ENCODE measurements at places on chromosomes 16 and 17. TPM values are rescaled to one million over a fixed set of nuclear protein-coding genes. Genes with fewer than 3 reads are reported as not detected.

Gene KRTAP3-2
- total RNA-seq, result 0.36 TPM

Gene SCNN1G
- total RNA-seq, result 0.13 TPM

Gene ZG16
- not detected for total RNA-seq

Gene CLTC
- 190 TPM for total RNA-seq

Gene TNP2
- total RNA-seq, result not detected

Gene KRT17
- 1.3 TPM for total RNA-seq

Gene STAT5A
- total RNA-seq, result 5.8 TPM

Gene SULT1A4
- total RNA-seq, result 39.9 TPM

Gene TPSG1
- 0.13 TPM for total RNA-seq

Gene TP53TG3F
- total RNA-seq, result not detected

Gene SLC2A4
- total RNA-seq, result 0.27 TPM

Gene PDILT
- not detected for total RNA-seq

Gene TMED6
- total RNA-seq, result 0.11 TPM

Gene TBC1D26
- not detected for total RNA-seq

Gene ENO3
- total RNA-seq, result 49.1 TPM

Gene KRT24
- total RNA-seq, result not detected

Gene PRR35
- 0.18 TPM for total RNA-seq

Gene SEC14L1
- 41.1 TPM for total RNA-seq

Gene PRSS21
- total RNA-seq, result not detected

Gene PARN
- total RNA-seq, result 36.7 TPM

Gene WFDC1
- not detected for total RNA-seq

Gene CHTF8
- 124 TPM for total RNA-seq

Gene PARD6A
- total RNA-seq, result 1.0 TPM

Gene OR1A1
- total RNA-seq, result not detected

Gene ABCA9
- not detected for total RNA-seq

Gene FN3K
- 7.9 TPM for total RNA-seq

Gene KRT40
- not detected for total RNA-seq

Gene FBXW10B
- 4.1 TPM for total RNA-seq

Gene DHX38
- total RNA-seq, result 51.9 TPM

Gene LGALS9B
- not detected for total RNA-seq

Gene SLC5A10
- 0.23 TPM for total RNA-seq
